ENCODE measurements at places on chromosomes 6 and 20. TPM values are rescaled to one million over a fixed set of nuclear protein-coding genes. Genes with fewer than 3 reads are reported as not detected.

GRCh38 chr20:63591786-63592355 is 17.8 kb upstream of the HELZ2 start:
- no peak for DNase-seq

GRCh38 chr6:158869826-158870648 is 50.9 kb upstream of the EZR start:
- peak; percentile 96 for DNase-seq

DNA sequence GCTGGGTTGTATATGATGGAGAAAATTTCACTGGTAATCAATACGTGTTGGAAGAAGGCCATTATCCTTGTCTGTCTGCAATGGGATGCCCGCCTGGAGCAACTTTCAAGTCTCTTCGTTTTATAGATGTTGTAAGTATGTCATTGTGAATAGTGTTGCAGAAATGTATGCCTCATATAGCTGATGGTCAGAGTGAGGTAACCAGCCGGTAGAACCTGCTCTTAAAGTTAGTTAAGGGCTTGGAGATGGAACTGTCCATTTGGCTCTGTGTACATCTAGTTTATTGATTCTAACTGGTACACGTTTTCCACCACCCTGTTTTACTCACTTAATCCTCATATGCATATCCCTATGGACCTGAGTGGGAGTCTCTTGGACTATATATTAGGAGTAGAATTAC is 73.5 kb downstream of the RTN4IP1 start:
- DNase-seq: no peak

GRCh38 chr6:73969971-73970970 is 274.3 kb downstream of the CD109 start:
- DNase-seq: peak; percentile 57

The ADGB gene
- not detected for total RNA-seq

DNA sequence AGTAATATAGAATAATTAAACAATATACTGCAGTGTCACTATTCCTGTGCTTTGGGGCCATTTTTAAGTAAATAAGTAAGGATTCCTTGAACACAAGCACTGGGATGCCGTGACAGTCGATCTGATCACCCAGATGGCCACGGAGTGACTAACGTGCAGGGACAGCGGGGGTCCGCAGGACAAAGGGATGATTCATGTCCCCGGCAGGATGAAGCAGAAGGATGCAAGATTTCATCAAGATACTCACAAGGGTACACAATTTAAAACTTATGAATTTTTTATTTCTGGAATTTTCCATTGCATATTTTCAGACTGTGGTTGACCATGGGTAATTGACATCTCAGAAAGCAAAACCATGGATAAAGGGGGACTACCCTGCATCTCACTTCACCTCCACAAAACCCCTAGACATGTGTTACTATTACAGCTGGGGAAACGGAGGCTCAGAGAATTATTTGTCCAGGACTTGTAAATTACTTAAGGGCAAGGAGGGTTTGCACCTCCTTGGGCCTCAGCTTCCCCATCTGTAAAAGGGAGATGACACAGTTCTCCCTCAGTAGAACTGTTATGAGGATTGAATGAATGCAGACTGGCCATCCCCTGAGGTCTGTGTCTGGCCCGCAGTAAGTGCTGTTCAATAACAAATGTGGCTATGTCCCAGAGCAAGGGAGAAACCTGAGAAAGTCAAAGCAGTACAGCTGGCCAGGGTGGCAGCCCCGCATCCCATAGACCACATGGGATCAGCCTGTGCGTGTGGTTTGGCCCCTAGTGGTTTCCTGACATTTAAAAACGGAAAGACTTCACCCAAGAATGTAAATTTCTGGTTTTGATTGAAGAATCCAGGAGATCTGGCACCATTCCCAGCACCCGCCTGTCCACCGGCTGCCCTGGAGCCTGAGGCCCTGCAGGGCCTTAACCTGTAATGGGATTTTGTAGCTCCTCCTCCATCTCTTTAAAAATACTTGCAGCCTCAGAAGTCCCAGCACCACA is 235.5 kb downstream of the BMP7 start:
- no peak for DNase-seq

GRCh38 chr6:35468980-35469750 is 964 bp downstream of the RPL10A start:
- DNase-seq: no peak

DNA sequence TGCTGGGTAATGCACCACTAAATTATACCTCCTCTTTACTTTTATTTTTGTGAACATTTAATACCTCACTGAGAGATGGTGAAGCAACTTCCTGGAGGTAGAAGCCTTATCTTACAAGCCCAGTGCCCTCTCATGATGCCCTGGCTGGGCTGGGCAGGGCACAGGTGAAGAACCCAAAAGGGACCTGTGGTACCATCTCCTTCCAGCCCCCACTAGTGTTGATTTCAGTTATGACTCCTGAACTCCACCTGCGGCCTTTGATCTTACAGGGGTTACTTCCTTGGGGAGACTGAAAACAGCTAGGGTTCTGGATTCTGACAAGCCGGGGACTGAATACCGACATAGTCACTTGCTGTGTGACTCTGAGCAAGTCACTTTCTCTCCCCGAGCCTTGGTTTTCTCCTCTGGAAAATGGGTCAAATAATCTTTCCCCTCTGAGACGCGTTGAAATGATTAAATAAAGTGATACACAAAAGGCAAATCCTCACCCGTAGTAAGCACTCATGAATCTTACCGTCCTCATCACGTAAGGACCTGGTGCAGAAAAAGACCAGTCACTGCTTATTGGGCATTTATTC is 1.2 kb downstream of the SLC13A3 start:
- DNase-seq: no peak

- DNase-seq: no peak
Observed at GRCh38 chr20:24206995-24207394, 218.4 kb upstream of the GGTLC1 start.

DNA sequence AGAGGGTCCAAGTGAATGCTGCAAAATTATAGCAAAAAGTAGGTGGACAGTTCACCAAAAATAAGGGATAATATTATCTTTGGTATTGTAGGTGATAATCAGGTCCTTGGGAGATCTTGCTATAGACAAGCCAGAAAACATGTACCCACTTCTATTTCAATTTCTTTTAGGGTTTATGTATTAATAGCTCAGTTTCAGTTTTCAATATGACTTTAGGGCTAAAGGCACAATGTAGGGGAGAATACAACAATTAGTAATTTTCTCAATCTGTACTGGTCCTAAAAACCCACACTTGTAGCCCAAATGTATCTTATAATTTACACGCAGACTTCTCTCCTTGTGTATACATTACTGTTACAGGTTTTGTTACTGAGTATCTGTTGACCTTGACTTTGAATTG is 307.0 kb upstream of the ID4 start:
- no peak for DNase-seq
